ENCODE measurements at places on chromosomes 4 and X.

GRCh38 chrX:41608244-41608643 is 80.5 kb upstream of the GPR34 start:
- H3K36me3 ChIP-seq, result no peaks in the 10 kb centered on the region
- no peak overlapping the region for H3K27ac ChIP-seq
- H3K27me3 ChIP-seq, result no peaks in the 10 kb centered on the region

- no peaks in the 10 kb centered on the region for H3K36me3 ChIP-seq
- no peaks in the 10 kb centered on the region for H3K27me3 ChIP-seq
- no peak overlapping the region for H3K4me3 ChIP-seq
- H3K27ac ChIP-seq, result no peak overlapping the region
These were observed 83.9 kb upstream of the SORBS2 start for GRCh38 chr4:185895866-185896265.

- H3K27ac ChIP-seq, result no peak overlapping the region
- no peaks in the 10 kb centered on the region for H3K36me3 ChIP-seq
- no peaks in the 10 kb centered on the region for H3K27me3 ChIP-seq
- no peaks in the 10 kb centered on the region for H3K4me1 ChIP-seq
- peak; percentile 71 for DNase-seq
These were observed 37.2 kb downstream of the ATP2B3 start for GRCh38 chrX:153554519-153555167.

DNA sequence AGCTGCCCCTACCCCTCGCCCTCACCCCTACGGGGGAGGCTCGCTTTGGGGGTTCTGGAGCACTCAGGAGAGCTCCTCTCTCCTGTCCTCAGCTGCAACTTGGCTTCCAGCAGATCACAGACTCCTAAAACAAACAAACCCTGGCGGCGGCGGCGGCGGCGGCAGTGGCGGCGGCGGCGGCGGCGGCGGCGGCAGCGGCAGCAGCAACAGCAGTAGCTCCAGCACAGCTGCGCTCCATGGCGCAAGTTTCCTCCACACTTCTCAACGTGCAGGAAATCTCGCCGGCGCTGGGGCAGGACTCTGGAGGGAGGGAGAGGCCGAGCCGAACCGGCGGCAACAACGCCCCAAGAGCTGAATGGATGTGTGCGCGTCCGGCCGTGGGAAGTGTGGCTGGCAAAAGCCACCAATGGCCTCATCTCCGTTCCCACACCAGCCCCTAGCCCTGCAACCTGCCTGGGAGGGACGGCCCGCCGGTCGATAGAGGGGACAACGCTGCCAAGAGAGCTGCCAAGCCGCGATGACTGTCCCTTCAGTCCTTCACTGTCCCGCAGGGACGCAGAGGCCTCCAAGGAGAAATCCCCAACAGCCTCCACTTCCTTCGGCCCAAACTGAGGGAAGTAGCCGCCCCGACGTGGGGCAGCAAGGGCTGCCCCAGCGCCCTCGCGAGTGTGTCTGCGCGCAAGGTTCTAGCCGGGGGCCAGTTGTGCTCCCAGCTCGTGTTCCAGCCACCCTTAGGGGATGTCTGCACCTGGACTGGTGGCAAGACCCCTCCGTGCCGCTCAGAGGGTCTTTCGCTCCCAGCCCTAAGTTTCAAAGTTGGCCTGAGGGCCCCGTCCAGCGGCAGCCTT is 775 bp downstream of the SHROOM4 start:
- DNase-seq, result peak; percentile 52
- H3K27me3 ChIP-seq, result no peaks in the 10 kb centered on the region

GRCh38 chrX:41473936-41474725 is 27.0 kb downstream of the NYX start:
- DNase-seq, result no peak
- peaks cover 10% of the 10 kb centered on the region for H3K4me1 ChIP-seq
- H3K27ac ChIP-seq, result no peak overlapping the region
- H3K27me3 ChIP-seq, result no peaks in the 10 kb centered on the region
